Activated naive CD8-positive, alpha-beta T cell treated with anti-CD3 and anti-CD28 coated beads, Interleukin-2, amount 50 U/mL, for 16 hours (primary cell): ENCODE measurements at places on chromosomes 7 and 10.

DNA sequence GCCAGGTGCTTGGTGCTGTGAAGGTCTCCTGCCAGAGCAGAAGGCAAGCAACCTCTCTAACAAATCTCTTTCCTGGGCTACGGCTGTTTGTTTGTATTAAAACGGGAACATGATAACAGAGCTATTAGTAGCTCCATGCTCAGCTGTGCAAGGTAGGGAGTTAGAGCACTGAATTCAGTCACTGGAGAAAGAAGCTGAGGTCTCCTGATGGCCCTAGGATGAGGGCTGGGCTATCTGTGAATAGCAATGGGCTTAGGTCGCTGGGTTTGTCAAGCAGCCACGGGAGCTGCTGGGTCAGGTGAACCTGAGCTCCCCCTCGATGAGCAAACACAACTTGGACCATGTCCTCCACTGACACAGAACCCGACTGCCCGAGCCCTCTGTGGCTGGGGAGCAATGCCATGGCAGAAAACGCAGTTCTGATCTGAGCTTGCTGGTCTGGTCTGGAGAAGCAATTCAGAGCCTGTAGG lies 24.4 kb downstream of the TACC2 start:
- no peak for DNase-seq

DNA sequence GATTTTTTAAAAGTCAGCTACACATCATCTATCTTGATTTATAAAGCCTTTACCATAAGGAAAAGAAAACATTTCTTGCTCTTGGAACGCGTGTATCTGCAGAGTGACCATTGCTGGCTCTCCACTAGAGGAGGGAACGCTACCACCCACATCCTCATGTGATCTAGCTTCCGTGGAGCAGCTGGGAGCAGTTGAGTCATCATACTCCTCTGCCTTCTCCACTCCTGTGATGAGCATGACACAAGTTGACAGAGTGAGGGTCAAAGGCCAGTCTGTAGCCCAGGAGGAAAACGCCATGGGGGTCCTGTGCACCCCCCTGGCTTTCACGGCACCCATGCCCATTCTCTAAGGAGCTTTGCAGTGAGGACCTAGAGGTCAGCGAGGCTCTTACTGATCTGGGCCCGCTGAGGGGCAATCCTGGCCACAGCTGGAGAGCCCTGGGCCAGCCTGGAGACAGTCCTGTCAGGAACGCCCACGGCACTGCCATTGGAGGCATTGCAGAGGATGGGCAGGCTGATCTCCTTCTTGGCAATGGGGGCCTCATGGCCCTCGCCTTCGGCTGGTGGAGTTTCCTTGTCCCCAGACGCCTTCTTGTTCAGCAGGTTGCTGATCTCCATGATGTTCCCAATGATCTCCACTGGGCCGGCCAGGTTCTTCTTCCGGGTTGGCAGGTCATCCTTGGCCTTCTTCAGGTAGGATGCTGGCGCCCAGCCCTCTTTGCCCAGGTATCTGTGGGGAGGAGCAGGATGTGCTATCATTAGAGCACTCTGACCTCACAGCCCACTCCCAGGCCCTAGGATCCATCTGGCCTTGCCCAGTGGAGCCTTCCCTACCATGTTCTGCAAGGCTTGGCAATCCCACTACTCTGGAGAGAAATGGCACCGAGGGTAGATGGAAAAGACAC lies 119.2 kb downstream of the NEURL1 start:
- DNase-seq = no peak

DNA sequence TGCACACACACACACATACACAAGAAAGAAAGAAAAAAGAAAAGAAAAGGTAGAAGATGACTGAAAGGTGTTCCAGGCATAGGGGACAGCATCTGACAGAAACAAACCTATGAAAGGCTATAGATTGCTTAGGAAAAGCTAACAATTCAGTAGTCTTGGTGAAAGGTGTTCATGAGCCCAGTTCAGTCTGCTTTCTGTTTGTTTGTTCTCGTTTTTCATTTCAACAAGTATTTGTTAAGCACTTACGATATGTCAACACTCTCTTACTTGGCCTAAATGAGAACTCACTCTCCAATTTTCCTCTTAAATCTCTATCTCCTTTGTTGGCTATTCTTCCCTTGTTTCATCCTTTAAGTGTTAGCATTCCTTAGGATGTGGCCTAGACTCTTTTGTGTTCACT lies 133.2 kb downstream of the GRM8 start:
- DNase-seq = no peak

DNA sequence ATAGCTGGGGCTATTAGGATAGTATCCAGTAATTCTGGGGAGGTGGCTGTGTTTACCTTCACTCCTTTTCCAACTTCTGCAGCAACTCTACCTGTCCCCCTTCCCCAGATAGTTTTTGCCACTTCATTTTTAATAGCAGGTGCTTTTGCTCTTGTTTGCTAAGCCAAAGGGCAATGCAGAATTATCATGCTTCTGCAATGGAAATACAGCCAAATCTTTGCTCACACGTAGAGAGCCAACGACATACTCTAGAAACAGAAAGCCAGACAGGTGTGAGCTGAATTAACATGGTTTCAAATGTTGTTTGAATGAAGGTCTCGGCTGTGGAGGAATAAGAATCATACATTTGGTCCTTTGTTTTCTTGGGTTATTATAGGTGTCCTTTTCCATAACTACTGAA lies 14.4 kb downstream of the PLEKHS1 start:
- DNase-seq = no peak

- no peak for DNase-seq
Measured at GRCh38 chr10:119504651-119505050, 37.9 kb downstream of the RGS10 start.

DNA sequence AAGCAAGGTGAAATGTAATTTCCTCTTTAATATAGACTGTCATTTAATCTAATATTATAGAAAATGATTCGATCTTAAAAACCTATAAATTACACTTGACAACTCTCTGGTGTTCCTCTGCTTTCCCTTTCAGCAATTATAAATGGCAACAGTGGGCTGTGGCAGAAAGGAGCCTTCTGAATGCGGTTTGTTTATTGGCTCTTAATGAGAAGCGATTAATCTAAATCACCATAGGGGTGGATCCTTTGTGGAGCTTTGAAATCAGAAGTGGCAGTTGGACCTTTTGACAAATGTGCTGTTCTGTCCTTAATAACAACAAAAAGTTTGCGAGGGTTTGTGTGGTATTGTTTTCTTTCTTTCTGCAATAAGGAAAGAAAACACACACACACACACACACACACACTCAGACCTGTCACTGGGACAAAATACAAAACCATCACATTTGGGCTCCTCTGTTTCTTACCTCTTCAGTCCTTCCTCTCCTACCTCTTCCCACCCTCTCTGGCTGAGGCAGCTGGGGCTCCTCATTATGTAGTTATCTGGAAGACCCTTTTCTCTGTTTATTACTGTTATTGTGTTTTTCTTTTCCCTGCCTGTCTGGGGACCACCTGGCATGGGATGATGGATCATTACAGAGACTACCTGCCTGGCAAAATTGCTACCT lies 316.2 kb downstream of the SORCS3 start:
- DNase-seq = no peak

DNA sequence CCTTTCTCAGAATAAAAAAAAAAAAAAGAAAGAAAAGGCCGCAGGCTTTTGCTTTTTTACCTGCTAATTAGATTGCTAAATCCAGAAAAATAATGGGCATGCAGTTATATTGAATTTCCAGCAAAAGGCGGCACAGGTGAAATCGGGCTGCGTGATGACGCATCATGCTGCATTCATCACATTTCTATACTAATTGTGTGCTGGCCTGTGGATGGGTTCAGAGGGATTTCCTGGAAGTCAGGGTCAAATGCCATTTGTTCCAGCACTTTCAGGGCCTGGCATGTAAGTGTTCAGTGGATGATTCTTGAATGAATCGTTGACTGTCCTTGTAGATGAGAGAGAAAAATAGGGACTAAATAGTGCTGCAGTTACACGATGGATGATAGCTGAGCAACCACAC lies 292.7 kb downstream of the CAMK1D start:
- DNase-seq = no peak

GRCh38 chr10:43041422-43042342 lies 35.2 kb upstream of the RET start:
- no peak for DNase-seq

- no peak for DNase-seq
Measured at GRCh38 chr10:79258894-79259293, 88.4 kb upstream of the PPIF start.

GRCh38 chr7:6576024-6576866 lies 1.0 kb upstream of the ZDHHC4 start:
- DNase-seq = no peak

- no peak for DNase-seq
Measured at GRCh38 chr7:131365838-131366237, 38.2 kb downstream of the MKLN1 start.

GRCh38 chr7:64313740-64314491 lies at the start of gene ZNF736:
ZNF736 (plus strand) TSS chr7:64313961; CDS start chr7:64314151, 190 bp downstream.
- DNase-seq = peak; percentile 75

- no peak for DNase-seq
Measured at GRCh38 chr7:158261362-158262235, 326.0 kb downstream of the PTPRN2 start.

DNA sequence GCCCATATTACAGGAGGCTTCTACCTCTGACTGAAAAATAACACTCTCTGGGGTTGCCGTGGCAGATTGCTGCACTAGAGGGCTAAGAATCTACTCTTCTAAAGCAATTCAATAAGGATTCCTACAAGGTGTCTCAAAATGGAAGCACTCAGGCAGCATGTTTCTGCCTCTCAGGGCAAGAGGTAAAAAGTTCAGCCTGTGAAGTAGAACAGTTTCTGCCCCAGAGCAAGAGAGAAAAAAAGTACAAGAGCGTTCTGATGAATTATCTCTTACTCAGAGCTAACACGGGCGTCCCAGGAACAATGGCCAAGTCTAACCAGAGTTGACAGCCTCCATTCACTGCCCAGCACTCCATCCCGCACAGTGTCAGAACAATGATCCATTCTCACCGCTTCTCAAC lies 71.3 kb upstream of the TES start:
- DNase-seq = no peak

DNA sequence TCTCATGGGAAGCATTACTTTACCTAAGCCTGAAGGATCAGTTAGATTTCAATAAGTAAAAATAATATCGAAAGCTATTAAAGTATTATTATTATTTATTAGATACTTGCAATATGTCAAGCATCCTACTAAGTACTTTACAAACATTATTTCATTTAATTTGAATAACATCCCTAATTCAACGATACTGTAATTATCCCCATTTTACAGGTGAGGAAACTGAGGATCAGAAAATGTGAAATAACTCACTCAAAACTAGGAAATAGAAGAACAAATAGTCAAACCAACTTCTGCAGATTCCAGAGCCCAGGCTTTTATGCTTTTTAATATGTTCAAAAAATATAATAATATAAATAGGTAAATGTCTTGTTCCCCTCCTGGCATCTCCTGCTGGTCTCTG lies 10.3 kb upstream of the PDCD4 start:
- DNase-seq = no peak

GRCh38 chr10:75057680-75058079 lies 53.8 kb upstream of the SAMD8 start:
- DNase-seq = no peak

GRCh38 chr10:67386260-67386659 lies 309.7 kb downstream of the CTNNA3 start:
- no peak for DNase-seq

DNA sequence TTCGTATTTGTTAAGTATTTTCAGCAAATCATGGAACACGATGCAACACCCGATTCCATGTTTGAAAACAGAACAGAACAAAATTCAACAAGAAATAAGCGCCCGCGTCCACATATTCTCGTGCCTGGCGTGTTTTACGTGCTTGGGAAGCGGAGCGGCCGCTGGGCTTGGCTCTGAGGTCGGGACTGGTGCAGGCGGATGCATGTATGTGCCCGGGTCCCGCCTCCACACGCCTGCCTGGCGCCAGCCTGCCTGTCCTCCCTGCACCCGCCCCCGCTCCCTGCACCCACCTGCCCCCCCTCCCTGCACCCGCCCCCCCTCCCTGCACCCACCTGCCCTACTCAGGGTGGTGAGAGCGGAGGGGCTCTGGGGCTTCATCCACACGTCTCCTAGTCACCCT lies 454.5 kb downstream of the DNAJB6 start:
- DNase-seq = no peak

- DNase-seq = no peak
Measured at GRCh38 chr7:138657854-138658386, 43.2 kb downstream of the SVOPL start.

GRCh38 chr10:78047314-78047891 lies 13.7 kb downstream of the RPS24 start:
- peak; percentile 62 for DNase-seq

GRCh38 chr10:32205670-32206069 lies 141.3 kb downstream of the EPC1 start:
- DNase-seq = no peak

- DNase-seq = no peak
Measured at GRCh38 chr7:40965774-40966173, 737.1 kb downstream of the INHBA start.
